ENCODE measurements at places on chromosomes 4 and X.

DNA sequence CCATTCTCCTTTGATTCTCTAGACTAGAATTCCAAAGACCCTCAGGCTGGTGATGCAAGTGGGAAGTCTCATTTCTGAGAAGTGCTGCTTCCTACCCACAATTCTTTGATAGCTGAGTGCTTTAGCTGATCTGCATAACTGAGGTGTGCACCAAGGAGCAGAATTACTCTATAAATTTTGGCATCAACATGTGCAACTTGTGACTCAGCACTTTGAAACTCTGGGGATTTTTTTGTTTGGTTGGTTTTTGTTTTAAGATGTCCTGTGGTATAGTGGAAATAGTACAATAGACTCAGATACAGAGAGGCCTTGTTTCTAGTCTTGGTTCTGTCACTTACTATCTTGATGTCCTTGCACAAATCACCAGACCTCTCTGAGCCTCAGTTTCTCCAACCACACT is 148.4 kb downstream of the AR start:
- no peak for DNase-seq

- DNase-seq: no peak
These were observed 137.3 kb downstream of the MGST2 start for GRCh38 chr4:139802931-139803330.

DNA sequence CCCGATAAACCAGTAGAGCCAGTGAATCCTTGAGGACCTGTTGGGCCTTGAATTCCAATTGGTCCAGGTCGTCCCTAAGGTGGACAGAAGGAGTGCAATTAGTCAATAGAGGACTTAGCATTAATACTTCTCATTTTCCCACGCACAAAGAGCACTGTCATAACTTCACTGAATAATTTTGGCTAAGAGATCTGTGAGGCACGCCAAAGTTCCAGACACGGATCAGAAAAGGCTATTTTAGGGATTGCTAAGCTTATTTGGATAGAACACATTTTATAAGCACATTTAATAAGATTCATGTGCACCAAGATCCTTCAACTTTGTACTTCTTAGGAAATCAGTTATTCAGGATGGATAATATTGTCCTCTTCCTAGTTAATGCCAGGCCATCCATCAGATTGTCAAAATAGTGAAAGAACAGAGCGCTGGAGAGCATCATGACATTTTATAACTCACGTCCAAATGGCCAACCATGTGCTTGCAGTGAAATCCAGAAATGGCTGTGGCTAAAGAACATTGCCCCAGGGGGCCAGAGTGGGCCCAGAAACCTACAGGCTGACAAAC is 129.8 kb downstream of the ATG4A start:
- DNase-seq: no peak

- no peak for DNase-seq
These were observed 46.3 kb downstream of the STARD8 start for GRCh38 chrX:68693481-68694434.

DNA sequence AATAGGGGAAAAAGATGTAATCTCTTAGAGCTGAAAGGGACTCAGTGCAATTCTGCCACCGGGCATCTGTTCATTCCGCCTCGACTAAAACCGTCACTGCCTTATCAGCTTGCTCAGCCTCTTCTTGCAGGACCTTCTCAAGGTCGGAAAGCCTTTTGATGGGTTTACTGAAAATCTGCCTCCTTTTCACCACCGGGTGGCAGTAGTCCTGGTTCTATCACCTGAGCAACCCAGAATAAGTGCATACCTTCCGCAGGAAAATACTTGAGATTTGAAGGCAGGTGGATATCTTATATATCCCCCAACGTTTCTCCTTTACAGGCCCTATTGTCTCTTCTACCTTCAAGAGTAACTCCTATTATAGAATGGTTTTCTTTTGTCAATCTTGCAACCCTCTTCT is 103.4 kb upstream of the PAK3 start:
- no peak for DNase-seq

GRCh38 chr4:82758701-82759685 is 39.6 kb downstream of the SCD5 start:
- no peak for DNase-seq

DNA sequence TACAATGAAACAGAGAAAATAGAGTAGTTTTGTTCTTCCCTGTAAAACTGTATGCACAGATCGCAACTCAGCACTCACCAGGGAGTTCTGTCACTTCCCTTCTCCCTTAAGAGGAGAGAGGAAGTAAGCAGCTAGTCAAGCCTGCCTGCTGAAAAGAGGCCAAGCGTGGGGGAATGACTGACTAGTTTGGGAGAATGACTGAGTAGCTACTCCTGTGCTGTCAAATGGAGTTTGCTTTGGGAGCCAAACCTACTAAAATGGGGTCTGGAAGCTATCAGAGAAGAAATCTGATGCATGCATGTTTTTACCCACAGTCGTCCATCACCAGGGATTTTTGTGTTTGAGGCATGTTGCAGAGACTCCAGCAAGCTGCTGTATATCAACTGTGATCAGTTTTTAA is 54.6 kb upstream of the LHFPL1 start:
- DNase-seq: no peak

GRCh38 chrX:27840881-27841280 is 33.1 kb downstream of the MAGEB10 start:
- DNase-seq: no peak

DNA sequence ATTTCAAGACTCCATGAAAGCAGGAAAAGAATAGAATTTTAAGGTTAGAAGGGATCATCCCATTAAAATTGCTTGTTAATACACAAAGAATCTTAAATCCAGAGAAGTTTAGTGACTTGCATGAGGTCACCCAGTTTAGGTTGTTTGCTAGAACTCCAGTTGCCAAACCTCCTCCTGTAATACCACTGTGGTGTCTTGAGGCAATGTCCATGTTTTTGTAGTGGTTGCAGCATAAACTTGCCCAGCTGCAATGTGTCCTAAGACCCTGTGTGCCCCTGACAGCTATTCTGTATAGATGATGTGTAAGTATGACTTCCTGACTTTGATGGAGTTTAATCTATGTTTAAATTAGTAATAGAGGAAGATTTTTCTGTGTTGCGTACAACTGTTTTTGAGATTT is 6.3 kb downstream of the SFRP2 start:
- no peak for DNase-seq

DNA sequence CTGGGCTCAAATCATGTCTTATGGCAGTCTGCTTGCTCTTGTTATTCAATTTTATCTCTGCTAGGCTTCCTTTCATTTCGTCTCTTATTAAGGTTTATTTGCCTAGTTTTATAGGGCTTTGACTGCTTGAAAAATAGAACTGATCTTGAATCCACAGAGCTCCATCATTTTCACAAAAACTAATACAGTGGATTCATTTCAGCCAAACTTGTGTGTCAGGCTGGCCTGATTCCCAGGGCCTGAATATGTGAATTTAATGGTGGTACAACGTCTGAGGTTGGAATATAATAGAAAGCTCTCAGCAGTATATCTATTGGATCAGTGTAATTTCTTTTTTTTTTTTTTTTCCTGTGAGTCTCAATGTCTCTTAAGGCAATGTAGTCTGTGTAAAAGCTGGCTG is 123.3 kb downstream of the POU4F2 start:
- DNase-seq: no peak

DNA sequence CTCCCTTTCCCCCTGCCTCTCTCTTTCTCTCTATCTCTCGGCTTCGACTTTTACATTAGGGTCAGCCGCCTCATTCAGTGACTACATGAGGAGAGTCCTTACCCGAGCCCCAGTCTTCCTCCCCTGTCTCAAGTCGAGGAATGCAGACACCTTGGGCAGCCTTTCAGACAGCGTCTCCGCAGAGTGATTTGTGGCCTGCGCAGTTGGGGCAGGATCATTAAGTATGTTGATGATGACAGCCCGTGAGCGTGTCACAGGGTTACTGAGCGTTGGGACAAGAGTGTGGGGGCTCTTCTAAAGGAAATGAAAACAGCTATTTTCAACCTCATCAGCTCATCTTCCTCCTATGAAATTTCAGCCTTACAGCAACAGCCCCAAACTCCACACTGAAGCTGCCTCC is 312.1 kb upstream of the GATB start:
- DNase-seq: no peak

GRCh38 chrX:126064901-126065541 is 101.1 kb downstream of the DCAF12L2 start:
- no peak for DNase-seq
